ENCODE measurements at places on chromosomes 2 and 18. TPM values are rescaled to one million over a fixed set of nuclear protein-coding genes. Genes with fewer than 3 reads are reported as not detected.

C2orf80 gene
- total RNA-seq = not detected

GPC1 gene
- total RNA-seq = 18.6 TPM

GRCh38 chr2:73293534-73294171 lies at the start of gene EGR4:
TSS of gene EGR4 (minus strand) at chr2:73293548. CDS start at chr2:73293317, 231 bp downstream.
- DNase-seq = no peak

DNA sequence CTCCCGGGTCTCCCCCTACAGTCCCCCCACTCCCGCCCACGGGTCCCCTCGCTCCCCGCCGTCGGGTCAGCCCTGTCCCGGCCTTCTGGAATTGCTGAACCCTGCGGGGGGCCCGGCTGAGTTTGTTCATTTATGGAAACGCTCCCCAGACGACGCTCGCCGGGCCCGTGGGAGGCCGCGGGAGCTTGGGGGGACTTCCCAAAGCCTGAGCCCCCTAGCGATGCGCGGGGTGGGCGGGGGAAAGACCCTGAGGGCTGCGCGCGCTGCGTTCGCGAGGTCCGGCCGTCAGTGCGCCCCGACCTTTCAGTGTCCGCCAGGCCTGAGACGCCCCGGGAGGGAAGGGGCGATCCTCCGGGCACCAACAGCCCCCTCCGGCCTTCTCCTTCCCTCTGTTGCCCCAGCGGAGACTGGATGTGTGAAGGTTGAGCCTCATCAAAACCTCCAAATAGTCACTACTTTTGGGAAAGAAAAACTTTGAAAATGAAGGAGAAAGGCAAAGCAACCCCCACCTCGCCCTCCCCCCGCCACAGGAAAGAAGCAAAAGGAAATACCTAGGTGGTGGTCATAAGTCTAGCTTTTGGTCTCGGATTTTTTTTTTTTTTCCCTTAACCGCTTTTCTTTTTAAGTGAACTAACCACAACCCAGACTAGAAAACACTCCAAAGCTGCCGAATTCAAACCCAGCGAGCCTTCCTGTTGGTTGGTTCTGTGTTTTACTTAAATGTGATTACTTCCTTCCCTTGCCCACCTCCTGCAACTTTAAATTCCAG lies 509 bp upstream of the CYS1 start:
- DNase-seq = no peak

DNA sequence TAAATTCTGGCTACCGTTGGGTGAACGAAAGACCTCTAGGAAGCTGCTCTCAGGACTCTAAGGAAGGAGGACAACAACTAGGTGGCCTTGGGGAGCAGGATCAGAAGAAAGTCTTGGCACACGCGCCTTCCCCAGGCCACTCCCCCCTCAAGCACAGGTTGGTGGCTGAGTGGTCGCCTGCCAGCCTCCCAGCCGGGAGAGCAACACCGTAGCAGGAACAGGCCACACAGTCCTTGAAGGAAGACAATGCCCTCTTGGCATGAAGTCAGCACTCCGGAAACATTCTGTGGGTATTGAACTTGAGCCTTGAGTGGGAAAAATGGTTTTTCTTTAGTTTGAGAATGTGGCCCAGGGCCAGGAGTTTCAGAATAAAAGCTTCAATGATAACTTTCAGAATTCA lies 87.4 kb upstream of the AGAP1 start:
- DNase-seq = no peak

GRCh38 chr2:55371376-55371775 lies 48.3 kb downstream of the CCDC88A start:
- DNase-seq = no peak

DNA sequence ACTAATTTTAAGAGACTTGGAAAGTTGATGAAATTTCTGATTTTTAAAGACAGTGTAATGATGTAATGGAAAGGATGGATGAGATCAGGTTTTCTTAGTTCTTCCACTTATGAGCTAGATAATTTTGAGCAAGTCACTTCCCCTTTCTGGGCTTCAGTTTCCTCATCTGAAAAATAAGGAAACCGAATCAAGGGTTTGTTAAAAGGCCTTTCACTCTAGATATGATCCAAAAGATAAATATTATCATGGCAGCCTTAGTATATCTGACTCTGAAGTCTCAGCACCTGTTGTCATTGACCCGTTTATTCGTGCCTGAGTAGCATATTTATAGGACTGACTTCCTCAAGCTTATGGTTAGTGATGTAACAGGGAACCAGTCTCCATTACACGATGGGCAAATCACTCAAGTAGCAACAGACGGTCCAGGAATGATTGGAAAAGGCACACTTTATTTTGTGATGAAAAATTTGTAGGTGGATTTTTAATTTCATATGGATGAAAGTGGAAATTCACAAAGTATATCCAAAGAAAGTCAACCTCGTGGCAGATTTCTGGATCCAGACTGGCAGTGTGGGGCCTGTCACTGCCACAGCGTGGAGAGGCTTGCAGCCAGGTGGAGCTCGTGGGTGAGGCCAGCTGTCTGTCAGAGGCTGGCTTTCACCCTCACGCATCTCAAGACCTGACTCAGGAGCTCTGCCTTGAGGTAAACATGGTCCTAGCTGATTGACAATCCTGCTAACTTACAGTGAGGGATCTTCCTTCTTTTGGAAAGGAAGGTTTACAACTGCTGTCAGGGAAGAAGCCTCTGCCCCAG lies 137.9 kb upstream of the CXCR4 start:
- no peak for DNase-seq

OTOF gene
- 0.26 TPM for total RNA-seq

GRCh38 chr2:198928026-198928425 lies 529.7 kb downstream of the SATB2 start:
- DNase-seq = no peak

DNA sequence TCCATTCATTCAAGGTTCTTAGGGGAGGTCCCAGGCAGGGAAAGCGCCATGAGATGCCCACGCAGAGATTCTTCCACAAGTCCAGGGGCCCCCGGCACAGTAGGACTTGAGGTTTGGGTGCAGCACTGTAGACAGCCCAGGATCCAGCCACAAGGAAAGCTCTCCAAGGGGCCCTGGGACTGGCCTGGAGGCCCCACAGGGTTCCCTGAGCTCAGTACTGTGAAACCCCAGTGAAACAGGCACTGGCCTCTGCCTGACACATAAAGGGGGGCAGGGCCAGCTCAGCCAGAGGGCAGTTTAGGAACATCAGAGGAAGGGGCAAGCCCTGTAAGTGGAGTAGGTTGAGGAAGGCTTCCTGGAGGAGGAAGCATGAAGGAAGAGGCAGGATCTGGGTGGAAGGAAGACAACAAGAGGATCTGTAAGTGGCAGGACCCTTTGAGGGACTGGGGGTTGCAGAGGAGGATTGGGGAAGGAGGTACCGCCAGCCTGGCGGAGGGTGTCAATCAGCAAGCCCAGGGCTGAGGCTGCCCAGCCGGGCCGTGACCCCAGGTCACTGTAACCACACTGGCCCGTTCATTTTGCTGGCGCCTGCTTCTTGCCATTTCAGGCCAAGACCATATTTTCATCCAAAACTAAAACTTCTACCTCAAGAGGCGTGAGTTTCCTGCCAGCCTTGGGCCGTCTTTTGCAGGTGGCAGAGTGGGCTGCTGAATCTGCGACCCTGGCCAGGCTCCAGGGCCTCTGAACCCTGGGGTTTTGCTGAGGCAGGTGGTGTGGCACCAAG lies 175.2 kb downstream of the SMAD7 start:
- no peak for DNase-seq

- DNase-seq = no peak
These were observed 3.2 kb downstream of the WBP1 start for GRCh38 chr2:74461187-74462053.

GRCh38 chr2:205889114-205889513 lies 196.9 kb downstream of the INO80D start:
- DNase-seq = peak; percentile 26
